ENCODE measurements at places on chromosomes 3 and 15.

- no peak for DNase-seq
These were observed 1025.5 kb upstream of the NR2F2 start for GRCh38 chr15:95304947-95305400.

- no peak for DNase-seq
These were observed 393.7 kb upstream of the C2CD4B start for GRCh38 chr15:62558640-62559380.

DNA sequence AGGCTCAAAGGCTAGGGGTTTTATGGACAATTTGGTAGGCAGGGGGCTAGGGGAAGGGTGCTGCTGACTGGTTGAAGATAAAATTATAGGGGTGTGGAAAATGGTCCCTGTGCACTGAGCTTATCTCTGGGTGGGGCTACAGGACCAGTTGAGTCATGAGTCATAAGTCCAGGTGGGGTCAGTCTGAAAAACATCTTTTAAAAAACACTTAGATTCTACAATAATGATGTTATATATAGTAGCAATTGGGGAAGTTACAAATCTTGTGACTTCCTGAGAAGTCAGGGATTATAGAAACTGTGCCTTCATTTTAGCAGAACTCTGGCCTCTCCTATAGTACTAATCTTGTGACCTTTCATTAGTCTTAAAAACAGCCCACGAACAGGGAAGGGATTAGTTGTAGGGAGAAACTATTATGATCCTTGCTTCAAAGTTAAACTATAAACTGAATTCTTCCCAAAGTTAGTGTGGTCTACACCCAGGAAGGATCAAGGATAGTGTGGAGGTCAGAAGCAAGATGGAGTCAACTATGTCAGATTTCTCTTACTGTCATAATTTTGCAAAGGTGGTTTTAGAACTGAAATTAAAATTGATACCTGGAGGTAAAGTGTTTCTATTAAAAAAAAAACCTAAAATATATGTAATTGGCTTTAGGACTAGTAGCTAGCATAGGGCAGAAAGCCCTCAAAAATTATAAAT lies 130.1 kb downstream of the P2RY1 start:
- DNase-seq = no peak

GRCh38 chr15:60795889-60796288 lies 316.9 kb upstream of the ICE2 start:
- DNase-seq = peak; percentile 48

DNA sequence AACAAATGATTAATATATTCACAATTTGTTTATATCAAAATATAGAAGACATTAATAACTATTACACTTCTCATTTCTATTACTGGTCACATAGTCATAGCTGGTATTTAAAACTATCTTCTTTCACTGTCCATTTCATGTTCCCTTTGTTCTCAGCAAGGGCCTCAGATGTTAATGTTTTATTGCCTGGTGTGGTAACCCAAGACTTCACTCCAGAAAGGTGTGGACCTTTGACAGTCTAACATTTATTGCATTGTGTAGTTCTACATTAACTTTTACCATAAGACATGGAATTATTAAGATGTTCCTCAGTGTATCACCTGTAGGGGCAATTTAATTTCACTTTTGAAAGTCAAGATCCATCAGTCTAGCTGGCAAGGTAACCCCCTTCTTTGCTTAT lies 691.3 kb downstream of the SQOR start:
- no peak for DNase-seq

DNA sequence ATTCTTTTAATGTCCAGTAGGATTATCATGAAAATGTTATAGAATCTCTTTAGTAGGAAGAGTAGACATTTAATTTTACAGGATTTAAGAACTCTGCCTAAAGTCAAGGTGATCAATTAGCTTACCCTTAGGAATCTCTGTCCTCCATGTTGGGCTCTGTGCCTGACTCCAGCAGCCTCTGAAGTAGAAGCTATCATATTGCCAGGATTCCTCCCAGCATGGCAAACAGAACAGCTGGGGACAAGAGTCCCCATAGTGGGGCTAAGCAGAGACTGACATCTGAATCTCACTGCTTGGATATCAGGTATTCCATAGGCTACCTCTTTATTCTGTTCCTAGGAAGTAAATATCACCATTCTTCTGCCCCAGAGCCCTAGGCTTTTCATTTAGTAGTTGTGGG lies 1.5 kb downstream of the SLC15A2 start:
- no peak for DNase-seq

DNA sequence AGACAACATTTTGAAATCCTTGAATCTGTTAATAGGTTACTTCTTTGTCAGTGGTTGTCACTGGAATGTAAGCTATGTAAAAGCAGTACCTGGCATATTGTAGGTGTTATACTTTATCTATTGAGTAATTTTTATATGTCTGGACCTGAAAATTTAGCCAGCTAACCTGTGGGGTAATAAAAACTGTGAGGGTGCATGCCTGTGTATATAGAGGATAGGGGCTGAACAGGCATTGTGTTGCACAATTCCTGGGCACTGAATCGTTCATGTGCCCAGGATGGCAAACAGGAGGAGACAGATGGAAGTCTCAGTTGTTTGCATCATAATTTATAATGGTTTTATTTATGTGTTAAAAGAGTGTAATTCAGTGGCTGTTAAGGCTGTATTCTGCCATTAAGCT lies 67.1 kb downstream of the ARMC8 start:
- no peak for DNase-seq

- no peak for DNase-seq
These were observed 1074.1 kb downstream of the SI start for GRCh38 chr3:164004205-164004604.

DNA sequence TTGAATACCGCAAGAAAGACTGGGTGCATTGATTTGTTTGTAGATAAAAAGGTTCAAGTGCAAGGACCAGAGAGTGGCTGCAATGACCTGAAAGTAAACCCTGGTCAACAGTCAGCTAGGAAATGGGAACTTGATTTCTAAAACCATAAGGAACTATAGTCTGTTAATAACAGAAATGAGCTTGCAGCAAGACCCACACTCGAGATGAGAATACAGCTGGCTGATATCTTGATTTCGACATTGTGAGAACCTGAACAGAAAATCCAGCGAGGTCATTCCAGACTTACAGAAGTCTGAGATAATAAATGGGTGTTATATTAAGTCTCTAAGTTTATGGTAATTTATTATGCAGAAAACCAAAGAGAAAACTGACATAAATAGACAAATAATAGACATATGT lies 177.3 kb downstream of the NFKBIZ start:
- no peak for DNase-seq

DNA sequence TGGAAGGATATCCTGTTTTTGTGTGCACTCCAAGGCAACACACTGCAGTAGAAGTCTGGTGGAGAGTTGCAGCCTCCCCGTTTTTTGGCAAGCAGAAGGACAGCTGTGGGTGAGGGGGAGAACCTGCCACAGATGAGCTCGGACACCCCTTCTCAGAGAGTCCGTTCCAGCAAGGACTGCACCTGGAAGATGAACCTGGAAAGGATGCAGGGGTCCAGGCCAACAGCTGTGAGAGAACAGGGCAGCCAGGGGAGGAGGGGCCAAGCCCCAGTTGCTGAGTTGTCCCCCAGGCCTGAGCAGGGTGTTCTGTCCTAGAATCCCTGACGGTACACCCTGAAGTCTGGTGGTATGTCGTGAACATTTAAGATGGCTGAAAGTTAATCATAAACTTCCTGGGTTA lies 30.2 kb downstream of the ZXDC start:
- DNase-seq = no peak

Measured in stimulated activated naive CD8-positive, alpha-beta T cell treated with anti-CD3 and anti-CD28 coated beads, Interleukin-15, Interleukin-2, amounts not matched to agents 100 U/mL and 50 U/mL, for 24 hours (primary cell).